ENCODE measurements at places on chromosomes 2 and 18.

- DNase-seq, result no peak
Measured at GRCh38 chr2:143725400-143725799, 596.2 kb downstream of the ARHGAP15 start.

DNA sequence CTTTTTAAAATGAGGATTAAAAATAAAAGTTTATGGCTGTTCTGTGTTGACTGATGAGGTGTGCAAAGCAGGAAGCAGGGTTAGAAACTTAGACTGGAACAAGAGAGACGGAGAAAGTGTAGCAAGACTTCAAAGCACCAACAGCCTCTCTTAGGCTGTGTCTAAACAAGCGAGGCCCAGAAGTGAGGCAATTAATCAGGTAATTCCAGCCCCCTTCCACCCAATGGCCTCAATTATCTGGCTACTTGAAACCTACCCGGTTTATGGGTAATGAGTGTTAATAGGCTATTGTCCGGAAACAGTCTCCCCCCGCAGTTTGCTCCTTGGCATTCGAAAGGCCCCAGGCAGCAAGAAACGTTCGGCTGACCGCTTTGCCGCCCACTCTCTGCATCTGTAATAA, 171.7 kb upstream of the MYCN start:
- DNase-seq, result no peak

DNA sequence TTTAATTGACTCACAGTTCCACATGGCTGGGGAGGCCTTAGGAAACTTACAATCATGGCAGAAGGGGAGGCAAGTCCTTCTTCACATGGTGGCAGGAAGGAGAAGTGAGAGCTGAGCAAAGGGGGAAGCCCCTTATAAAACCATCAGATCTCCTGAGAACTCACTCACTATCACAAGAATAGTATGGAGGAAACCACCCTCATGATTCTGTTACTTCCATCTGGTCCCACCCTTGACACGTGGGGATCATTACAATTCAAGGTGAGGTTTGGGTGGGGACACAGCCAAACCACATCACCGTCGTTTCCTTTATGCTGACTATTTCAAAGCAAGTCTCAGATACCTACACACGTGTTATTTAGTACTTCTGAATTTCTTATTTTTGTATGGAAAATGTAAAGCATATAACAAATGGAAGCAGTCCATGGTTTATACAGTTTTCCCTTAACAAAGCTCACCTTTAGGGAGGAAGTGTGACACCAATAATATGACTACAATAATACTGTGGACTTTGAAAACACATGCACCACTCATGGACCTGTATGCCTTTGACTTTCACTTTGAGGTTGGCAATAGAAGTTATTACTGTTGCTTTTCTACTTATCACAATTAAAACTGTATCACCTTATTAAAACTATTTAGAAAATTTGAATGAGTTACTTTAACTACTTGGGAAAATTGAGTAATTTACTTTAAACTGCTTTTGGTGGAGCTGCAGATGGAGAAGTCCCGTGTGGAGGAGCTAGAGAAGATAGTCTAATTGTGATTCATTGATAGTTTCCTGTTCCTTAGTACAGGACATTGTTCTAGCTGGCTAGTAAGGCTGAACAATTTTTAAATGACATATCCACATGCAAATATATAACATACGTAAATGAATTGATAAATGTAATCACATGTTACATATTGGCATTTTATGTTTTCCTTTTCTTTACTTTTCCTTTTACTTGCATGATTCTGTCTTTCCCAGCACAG, 37.3 kb downstream of the MTCL1 start:
- DNase-seq, result no peak

DNA sequence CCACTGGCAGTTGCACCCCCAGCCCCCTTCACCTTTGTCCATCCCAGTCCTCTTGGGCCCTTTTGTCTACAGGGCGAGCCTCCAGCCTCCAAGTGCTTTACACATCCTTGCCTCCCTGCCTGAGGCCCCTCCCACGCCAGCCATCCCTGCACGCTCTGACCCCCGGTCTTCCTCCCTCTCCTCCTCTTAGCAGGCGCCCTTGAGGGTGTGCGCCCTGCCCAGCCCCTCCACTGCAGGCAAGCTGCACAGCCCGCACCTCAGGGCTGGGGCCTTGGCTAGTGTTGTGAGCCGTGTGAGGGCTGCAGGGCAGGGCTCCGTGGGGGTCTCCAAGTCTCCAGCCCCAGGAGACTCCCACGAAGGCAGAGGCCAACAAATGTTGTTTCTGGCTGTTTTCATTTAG, 6.9 kb downstream of the BOK start:
- no peak for DNase-seq

- DNase-seq, result peak; percentile 30
Measured at GRCh38 chr2:2127467-2127866, 203.6 kb downstream of the MYT1L start.

- DNase-seq, result no peak
Measured at GRCh38 chr2:124975224-124975623, 950.1 kb downstream of the CNTNAP5 start.

All from occipital lobe (tissue), 3 donors.